CD4-positive, alpha-beta T cell treated with Interferon gamma for 1 hour (primary cell): ENCODE measurements at places on chromosomes 16 and 17.

DNA sequence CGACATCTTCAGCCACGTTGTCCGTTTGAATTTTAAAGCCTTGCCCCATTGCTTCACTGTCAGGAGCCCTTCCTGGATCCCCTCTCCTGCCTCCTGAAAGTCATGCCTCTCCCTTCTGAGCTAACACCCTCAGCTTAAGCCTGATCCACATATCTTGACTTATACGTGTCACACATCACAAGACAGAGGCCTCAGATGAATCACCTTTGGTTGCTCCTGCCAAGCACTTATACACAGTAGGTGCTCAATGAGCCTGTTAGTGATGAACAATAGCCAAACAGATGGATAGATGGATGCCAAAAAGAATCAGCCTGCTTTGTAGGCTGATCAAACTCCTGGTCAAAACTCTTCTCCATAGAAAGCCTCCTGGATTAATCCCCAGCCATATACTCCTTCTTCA is 31.8 kb downstream of the PITPNM3 start:
- no peak for DNase-seq

DNA sequence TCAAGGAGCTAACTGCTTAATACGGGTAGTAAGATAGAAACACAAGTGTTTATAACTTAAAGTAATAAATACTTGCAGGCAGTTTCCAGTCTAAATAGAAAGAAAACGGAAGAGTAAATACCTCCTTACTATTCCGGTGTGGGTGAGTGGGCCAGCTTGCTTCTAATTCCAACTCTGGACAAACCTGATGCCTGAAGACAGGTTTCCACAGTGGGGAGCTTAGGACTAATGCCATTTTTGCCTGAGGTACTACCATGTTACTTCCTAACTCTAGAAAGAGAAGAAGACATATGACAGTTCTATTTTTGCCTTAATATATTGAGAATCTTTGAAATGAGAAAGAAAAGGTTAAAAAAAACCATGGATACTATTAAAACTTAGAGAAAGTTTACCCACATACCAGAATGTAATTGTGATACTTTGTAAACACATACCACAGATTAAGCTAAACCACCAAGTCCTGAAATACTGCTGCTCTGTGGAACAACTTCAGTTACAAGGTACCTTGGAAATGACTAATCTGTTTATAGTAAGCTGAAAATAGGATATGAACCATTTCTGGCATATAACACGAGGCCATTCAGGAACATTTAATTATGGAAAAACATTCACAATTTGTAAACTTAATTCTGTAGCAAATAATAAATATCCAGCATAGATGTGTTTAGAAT is 70.2 kb downstream of the ZZEF1 start:
- no peak for DNase-seq

- DNase-seq = no peak
These were observed 2.0 kb upstream of the DNAI2 start for GRCh38 chr17:74271901-74272561.

DNA sequence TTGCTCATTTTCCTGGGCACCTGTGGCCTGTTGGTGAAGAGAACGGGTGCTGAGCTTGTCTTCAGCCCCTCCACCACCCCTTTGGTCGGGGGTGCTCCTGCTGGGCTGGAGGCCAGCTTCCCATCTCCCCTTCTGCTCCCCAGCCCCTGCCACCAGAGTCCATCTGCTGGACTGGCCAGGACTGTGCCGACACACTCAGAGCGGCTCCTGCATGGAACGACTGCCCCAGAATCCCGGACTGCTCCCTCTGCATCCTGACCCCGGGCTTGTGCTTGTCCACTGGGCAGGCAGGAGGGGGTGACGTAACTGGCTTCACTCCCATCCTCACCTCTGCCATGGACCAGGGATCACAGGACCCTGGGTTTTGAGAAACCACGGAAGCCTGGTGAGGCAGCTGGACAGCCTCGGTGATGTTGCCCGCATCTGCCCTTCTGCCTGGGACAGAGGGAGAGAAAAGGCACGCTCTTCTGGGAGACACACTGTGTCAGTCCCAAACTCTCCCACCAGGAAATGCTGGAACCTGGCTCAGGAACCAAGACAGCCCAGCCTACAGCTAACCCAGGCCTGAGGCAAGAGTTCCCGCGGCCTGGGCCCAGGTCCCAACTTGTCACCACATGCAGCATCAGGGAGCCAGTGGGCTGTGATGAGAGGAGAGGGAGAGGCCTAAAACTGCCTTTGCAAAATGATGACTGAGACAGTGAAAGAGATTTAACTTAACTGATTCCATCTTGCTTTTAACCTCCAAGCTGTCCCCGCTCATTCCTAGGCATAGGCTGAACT is 16.1 kb upstream of the GSDMA start:
- DNase-seq = no peak

DNA sequence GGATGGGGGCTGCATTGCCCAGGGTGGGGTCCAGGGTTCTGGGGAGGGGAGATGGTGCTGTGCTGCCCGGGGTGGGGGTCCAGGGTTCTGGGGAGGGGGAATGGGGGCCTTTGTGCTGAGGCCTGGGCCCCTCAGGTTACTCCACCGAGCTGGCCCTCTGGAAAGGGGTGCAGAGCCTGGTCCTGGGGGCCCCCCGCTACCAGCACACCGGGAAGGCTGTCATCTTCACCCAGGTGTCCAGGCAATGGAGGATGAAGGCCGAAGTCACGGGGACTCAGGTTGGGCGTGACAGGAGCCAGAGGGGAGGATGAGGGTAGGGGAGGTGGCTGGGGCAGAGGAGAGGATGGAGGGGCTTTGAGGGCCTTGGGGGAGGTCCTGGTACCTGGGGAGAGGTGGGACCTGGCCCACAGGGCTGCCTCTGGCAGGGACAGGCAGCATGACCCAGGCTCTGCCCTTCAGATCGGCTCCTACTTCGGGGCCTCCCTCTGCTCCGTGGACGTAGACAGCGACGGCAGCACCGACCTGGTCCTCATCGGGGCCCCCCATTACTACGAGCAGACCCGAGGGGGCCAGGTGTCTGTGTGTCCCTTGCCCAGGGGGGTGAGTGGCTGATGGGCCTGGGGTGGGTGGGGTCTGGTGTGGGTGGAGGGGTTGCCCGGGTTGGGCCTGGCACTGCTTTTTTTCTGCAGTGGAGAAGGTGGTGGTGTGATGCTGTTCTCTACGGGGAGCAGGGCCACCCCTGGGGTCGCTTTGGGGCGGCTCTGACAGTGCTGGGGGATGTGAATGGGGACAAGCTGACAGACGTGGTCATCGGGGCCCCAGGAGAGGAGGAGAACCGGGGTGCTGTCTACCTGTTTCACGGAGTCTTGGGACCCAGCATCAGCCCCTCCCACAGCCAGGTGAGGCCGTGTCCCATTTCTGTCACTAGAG is 7.8 kb downstream of the ITGAX start:
- no peak for DNase-seq

- no peak for DNase-seq
These were observed 6.5 kb downstream of the ZZEF1 start for GRCh38 chr17:4136373-4136772.

GRCh38 chr16:89039756-89040155 is 53.9 kb upstream of the ACSF3 start:
- DNase-seq = no peak

- DNase-seq = no peak
These were observed 34.7 kb upstream of the CES5A start for GRCh38 chr16:55909876-55910275.

- DNase-seq = no peak
These were observed 72.8 kb downstream of the RPH3AL start for GRCh38 chr17:279776-280175.

GRCh38 chr16:66470556-66470955 is 43.5 kb downstream of the BEAN1 start:
- DNase-seq = no peak

DNA sequence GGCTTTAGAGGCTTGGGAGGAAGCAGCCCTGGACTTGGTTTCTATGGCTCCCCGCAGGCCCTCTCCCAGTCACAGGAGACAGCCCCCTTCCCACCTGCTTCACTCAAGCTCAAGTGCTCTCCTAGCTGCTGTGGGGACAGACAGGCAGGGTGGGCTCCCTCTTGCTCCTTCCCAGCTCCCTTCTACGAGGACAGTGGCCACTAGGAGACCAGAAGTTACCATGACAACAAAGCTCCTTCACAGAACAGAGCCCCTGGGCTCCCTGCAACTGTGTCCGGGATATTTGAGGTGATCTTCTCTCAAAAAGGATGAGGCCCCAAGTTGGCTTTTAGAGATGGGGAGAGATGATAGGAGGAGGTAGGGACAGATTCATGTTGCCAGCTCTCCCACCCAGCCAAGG is 116.3 kb downstream of the AMFR start:
- no peak for DNase-seq

DNA sequence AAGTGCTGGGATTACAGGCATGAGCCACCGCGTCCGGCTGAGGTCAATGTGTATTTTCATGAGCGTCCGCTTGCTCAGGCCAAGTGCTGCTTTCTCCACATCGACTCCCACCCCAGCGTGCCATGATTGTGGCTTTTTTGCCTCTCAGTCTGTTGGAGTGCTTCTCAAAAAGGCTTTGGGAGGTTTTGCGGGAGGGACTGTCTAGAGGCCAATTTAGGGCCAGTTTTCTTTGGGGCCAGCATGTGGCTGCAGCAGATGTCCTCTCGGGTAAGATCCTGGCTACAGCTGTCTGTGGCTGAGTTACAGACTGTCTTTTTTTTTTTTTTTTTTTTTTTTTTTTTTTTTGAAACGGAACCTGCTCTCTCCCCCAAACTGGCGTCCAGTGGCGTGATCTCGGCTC is 6.5 kb downstream of the C16orf90 start:
- DNase-seq = no peak

GRCh38 chr16:70684146-70685060 is 1.4 kb downstream of the MTSS2 start:
- DNase-seq = no peak

DNA sequence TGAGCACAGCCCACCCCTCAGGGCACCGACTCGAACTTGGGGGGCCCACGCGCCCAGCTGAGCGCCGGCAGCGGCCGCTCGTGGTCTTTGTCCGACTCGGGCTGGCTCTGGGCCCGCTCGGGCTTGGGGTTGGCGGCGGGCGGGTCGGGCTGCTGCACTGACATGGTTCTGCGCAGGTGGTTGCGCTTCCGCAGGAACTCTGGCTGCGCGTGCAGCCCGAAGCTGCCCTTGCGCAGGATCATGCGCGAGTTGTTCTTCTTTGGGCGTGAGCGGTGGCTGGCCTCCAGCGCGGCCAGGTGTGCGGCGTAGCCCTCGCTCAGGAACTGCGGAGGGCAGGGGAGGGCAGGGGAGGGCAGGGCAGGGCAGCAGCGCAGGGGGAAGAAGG is 11.1 kb downstream of the PIMREG start:
- peak; percentile 67 for DNase-seq

DNA sequence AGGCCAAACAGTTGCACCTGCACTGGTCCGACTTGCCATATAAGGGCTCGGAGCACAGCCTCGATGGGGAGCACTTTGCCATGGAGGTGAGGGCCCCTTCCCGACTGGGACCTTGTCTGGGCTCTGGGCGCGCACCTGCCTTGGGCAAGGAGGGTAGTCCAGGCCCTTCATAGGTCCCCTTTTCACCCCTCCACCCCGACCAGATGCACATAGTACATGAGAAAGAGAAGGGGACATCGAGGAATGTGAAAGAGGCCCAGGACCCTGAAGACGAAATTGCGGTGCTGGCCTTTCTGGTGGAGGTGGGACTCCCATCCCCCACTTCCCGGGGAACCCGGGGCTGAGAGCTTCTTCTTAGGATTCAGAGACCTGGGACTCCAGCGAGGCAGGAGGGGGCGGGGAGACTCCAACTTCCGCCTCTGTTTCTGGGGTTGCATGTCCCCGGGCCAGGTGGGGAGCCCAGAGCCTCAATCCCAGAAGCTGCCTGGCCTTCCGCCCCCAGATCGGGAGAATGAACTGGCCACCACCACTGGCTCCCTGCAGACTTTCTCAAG is 7.8 kb downstream of the CA4 start:
- no peak for DNase-seq

DNA sequence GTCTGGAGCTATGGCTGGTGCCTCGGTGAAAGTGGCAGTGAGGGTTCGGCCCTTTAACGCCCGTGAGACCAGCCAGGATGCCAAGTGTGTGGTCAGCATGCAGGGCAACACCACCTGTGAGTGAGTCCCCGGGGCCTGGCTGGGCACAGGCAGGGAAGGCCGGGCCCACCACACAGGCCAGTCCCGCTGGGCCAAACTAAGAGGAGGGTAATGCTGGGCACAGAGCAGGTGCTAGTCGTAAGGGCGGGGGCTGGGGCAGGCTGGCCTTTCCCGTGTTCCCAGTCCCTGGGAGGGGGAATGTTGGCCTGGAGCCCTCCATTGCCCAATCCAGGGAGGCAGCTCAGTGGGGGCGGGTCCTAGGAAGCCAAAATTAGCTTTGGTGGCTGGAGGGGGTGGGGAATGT is 2.5 kb downstream of the KIF1C start:
- DNase-seq = no peak

DNA sequence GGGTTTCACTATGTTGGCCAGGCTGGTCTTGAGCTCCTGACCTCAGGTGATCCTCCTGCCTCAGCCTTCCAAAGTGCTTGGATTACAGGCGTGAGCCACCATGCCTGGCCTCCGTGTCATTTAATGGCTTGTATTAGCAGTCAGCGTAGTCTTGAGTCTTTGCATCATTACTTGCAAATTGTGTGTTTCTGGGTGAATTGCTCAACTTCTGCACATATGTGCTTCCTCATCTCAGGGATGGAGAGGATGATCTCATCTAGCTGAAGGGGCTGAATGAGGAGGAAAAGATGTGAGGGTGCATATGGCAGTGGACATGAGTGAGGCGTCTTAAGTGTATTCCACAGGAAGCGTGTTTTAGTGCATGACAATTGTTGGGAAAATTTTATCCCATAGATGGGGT is 155.8 kb downstream of the SNX29 start:
- no peak for DNase-seq

DNA sequence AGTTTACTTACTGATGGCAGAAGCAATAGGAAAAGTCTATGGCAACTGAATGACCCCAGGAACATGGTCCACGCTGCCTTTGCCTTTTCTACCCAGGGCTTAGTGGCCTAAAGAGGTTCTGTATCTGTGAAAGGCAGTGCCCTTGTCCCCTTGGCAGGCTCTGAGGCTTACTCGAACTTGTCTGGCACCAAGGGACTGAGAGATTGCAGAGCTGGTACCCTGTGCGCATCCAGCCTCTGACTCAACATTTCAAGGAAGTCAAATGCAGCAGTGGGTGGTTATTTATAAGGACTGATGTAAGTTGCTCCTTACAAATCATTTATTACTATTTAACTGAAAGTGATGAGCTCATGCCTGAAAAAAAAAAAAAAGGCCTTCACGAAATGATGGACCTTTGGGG is 299.9 kb upstream of the MYOCD start:
- DNase-seq = no peak

- no peak for DNase-seq
These were observed 58.6 kb upstream of the NLK start for GRCh38 chr17:27983853-27984252.

GRCh38 chr16:1121601-1122397 is 25.8 kb upstream of the C1QTNF8 start:
- no peak for DNase-seq

GRCh38 chr16:55077266-55077665 is 146.6 kb downstream of the IRX5 start:
- no peak for DNase-seq
